ENCODE measurements at places on chromosomes 3 and 15.

DNA sequence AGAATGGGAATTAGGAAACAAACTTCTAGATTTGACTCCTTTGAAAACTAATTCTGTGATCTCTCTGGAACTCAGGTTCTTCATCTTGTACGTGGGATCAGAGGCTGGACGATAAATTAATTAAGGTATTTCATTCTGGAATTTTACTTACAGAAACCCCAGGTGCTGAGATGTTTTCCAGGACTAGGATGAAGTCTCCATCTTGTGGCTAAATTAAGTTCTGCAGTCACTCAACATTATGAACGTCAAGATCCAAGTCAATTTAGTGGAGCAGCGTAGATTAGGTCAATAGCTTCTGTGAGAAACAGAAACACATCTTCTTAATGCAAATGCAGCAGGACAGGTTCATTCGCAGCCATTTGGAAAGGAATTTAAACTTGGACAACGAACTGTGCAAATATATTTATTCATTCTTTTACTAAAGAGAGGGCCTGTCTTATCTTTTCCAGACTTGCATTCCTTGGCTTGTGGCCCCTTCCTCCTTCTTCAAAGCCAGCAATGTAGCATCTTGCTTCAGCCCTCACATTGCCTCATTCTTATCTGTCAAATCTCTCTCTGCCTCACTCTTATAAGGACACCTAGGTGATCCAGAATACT lies 26.7 kb upstream of the TMC3 start:
- DNase-seq: no peak

DNA sequence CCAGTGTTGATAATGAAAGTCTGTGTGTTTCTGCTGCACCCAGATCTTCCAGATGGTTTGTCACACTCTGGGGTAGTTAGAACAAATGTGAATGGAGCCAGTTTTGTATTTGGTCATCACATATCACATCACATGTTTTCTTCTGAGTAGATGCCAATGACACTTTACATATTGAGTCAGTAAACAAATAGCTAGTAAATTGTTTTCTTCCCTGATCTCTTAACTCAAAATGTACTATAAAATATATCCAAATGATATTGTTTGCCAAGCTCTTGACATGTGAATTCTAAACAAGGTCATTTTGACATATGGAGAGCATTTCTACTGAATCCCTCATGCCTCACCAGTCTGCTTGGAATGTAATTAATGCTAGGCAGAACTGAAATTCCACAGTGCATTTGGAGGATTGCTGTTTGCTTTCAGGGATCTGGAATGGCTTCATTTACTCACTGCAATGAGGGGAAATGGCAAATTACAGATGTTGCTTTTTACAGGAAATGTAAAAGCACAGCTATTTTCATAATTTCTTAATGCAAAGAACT lies 45.0 kb downstream of the PDHB start:
- DNase-seq: no peak

- DNase-seq: no peak
These were observed 170.5 kb upstream of the UBE3A start for GRCh38 chr15:25609371-25609770.

DNA sequence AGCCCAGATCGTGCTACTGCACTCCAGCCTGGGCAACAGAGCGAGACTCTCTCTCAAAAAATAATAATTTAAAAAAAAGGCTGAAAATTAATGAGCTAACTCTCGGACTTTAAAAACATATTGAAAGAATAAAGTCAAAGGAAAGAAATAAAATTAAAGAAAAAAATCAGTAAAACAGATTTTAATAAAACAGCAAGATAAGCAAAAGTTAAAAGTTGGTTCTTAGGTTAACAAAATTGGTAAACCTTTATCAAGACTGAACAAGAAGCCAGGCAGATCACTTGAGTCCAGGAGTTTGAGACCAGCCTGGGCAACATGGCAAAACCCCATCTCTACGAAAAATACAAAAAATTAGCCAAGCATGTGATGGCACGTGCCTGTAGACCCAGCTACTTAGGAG lies 20.7 kb downstream of the TRPM7 start:
- DNase-seq: no peak

DNA sequence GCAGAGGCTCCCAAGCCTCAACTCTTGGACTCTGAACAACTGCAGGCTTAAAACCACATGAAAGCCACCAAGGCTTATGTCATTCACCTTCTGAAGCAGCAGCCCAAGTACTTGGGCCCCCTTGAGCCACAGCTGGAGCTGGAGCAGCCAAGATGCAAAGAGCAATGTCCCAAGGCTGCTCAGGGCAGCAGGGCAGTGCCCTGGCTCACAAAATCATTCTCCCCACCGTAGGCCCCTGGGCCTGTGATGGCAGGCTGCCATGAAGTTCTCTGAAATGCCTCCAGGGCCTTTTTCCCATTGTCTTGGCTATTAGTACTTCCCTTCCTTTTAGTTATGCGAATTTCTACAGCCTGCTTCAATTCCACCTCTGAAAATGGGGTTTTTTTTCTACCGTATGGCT lies 83.4 kb downstream of the DCLK3 start:
- DNase-seq: no peak

DNA sequence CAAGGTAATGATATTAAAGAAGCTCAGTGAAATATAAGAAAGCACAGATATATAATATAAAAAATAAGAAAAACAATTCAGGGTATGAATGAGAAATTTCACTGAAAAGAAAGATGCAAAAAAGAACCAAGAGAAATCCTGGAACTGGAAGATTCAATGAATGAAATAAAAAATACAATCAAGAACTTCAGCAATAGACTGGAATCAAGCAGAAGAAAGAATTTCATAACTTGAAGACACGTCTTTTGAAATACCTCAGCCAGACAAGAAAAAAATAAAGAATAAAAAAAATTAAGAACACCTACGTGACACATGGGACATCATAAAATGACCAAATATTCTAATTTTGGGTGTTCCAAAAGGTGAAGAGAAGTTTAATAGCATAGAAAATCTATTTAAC lies 104.6 kb upstream of the NEO1 start:
- no peak for DNase-seq

- no peak for DNase-seq
These were observed at the start of gene CCDC33 for GRCh38 chr15:74235962-74236361. Gene CCDC33, plus strand, starts transcription at chr15:74236326. Its CDS starts 394 bp downstream, at chr15:74236720.

DNA sequence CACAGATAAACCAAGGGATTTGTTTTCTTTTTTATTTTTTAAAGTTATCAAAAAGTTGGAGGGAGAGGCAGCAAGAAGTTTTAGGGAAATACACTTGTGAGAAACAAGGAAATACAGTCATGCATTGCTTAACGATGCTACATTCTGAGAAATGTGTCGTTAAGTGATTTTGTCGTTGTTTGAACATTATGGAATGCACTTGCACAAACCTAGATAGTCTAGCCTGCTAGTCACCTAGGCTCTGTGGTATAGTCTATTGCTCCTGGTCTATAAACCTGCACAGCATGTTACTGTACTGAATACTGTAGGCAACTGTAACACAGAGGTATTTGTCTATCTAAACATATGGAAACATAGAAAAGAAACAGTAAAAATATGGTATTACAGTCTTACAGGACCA lies 2.0 kb upstream of the NFKBIZ start:
- no peak for DNase-seq

DNA sequence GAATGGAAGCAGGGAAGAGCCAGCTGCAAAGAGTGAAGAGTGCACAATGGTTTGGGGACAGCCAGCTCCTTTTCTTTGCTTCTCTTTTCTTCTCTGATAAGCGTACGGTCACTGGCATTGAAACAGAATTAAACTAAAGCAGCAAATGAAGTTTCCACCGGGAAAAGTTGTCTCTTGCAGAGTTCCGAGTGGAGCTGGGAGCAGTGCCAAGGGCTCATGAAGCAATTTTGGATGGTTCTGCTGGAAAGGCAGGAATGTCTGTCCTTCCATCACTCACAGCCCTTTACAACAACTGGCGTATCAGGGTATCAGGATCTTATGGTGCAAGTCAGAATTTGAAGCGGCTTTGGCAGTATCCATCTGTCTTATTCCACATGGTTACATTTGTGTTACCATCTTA lies 1042.9 kb downstream of the NTRK3 start:
- DNase-seq: no peak

DNA sequence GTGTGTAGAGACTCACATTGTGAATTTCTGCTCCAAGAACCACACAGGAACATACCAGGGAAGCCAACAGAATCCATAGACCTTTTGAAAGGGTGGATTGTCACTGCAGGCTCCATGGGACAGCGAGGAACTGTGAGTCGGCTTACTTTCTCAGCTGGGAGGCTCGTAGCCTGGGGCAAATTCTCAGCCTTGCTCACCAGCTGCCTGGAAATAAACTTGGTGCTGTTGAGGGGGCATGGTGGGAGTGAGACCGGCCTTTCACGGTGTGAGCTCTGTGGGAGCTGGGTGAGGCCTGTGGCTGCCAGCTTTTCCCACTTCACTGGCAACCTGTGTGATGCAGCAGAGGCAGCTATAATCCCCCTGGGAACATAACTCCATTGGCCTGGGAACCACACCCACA lies 146.6 kb upstream of the P2RY1 start:
- no peak for DNase-seq

DNA sequence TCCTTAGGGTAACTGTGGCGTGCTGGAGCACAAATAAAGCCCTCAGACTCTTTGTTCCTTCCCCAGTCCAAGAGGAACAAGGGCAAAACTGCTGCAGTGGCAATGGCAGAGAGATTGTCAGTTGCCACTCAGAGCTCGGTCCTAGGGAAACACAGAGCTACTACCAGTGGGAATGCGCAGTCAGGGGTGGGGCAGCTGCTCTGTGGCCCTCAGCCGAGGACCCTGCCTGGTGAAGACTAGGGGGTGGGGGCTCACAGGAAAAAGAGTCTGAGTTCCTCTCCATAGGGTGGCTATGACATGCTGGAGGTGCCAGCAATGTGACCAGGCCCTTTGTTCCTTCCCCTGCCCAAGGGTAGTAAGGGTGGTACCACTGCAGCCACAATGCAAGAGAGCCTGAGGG lies 43.8 kb downstream of the TMCO5A start:
- DNase-seq: no peak

GRCh38 chr15:65558336-65558735 lies 28.1 kb downstream of the HACD3 start:
- no peak for DNase-seq

DNA sequence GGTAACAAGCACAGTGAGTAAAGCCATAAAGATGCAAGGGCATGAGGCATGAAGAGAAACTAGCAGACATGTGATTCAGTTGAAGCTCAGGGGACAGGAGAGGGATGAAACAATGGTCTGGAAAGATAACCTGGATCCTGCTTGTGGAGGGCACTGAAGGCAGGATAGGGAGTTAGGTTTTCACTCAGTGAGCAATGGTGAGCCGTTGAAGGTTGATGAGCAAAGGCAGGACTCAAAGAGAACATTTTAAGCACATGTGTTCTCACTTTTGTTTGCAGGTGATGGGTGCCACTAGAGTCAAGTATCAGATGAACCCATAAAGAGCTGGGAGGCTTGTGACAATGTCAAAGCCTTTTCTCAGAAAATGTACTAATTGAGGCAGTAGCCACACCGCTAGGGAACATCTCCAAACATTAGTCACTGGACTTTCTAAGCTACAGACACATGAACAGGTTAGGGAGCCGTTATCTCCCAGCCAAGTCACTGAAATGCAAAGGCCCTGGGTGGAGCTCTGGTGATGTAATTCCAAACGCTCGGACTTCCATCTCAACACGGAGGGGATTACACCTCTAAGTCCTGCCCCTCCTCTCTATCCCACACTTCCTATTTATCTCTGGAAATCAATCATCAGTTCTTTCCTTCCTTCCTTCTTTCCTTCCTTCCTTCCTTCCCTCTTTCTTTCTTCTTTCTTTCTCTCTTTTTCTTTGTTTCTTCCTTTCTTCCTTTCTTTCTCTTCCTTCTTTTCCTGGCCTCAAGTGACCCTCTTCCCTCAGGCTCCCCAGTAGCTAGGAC lies 22.7 kb downstream of the KLHL6 start:
- no peak for DNase-seq

DNA sequence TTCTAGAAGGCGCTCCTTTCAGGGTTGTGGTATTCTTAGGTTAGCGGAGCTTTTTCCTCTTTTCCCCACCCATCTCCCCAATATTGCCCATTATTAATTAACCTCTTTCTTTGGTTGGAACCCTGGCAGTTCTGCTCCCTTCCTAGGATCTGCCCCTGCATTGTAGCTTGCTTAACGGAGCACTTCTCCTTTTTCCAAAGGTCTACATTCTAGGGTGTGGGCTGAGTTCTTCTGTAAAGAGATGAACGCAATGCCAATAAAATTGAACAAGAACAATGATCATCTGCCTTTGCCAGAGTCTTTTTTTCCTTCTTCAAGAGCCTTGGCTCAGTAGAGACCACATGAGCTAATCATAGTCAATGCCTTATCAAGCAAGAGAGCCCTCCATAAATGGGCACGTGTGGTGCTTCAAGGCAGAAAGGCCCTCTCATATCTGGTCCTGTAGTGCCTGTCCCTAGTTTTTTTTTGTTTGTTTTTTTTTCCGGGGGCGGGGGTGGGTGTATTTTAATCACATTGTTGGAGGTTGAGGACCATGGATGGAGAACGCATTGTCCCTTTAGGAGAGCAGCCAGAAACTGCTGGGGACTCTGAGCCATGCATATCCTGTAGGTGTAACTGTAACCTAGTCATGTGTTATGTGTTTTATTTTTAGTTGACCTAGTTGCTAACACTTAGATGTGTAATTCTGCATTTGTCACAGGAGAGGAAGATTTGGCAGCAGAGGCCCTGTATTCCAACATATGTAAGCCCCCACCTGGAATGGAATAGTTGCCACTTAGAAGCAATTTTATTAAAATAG lies 64.7 kb upstream of the ACAD9 start:
- DNase-seq: no peak

- DNase-seq: no peak
These were observed 30.4 kb downstream of the ACKR2 start for GRCh38 chr3:42839616-42840015.

- DNase-seq: no peak
These were observed 352.7 kb downstream of the SLC9A9 start for GRCh38 chr3:143495527-143495926.

GRCh38 chr3:37899101-37899707 lies 37.5 kb downstream of the CTDSPL start:
- no peak for DNase-seq

GRCh38 chr15:65311760-65312159 lies 7.3 kb downstream of the RNU5B-1 start:
- DNase-seq: no peak

GRCh38 chr3:100561459-100562158 lies 47.8 kb upstream of the ADGRG7 start:
- no peak for DNase-seq

- DNase-seq: no peak
These were observed 44.0 kb upstream of the SEC22A start for GRCh38 chr3:123157598-123158287.

GRCh38 chr3:175484666-175485065 lies 625.5 kb downstream of the NAALADL2 start:
- no peak for DNase-seq

DNA sequence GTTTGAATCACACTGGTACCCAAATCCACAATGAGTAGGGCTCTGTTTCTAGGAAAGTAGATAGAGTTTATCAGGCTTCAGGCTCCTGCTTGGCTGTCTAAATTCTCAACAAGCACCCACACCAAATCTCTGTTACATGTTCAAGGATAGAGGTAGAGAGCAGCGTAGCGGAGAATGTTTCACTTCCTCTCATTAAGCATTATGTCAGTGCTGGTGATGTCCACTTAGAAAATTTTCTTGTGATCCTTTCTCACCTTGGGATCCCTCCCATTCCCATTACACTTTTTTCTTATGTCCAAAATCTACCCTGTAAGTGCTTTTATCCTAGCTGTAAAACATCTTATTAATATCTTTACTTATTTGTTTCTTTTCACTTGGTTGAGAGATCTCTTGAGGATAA lies 34.7 kb upstream of the GCSAM start:
- DNase-seq: no peak

- DNase-seq: peak; percentile 83
These were observed 64.0 kb downstream of the KAT2B start for GRCh38 chr3:20104167-20104661.
